ENCODE measurements at places on chromosomes 1 and 21. TPM values are rescaled to one million over a fixed set of nuclear protein-coding genes. Genes with fewer than 3 reads are reported as not detected.

Gene LCE1F
- total RNA-seq = not detected

Gene LCE3D
- not detected for total RNA-seq

DNA sequence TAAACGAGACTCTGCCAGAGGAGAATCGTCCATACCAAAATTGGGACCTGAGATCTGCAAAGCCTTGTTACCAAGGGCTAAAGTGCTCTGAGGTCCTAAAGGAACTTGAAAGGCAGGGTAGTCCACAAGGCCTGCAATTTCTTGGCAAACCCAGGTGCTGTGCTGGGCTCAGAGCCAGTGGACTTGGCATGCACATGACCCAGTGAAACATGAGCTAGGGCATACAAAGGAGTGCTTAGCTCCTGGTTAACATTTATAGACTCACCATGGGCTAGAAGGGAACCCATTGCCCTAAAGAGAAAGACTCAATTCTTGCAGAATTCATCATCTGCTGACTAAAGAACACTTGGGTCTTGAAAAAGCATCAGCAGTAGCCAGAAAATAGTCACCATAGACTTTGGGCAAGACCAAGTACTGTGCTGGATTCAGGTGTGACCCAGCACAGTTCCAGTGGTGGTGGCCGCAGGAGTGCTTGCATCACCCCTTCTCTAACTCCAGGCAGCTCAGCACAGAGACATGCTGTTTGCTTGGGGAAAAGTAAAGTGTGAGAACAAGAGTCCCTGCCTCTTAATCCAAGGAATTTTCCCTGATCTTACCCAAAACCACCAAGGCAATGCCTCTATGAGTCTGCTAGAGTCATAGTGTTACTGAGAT, 1069.4 kb upstream of the ADGRL2 start:
- no peak overlapping the region for H3K27ac ChIP-seq
- peaks cover 3% of the 10 kb centered on the region for H3K36me3 ChIP-seq
- no peaks in the 10 kb centered on the region for H3K27me3 ChIP-seq
- no peak for DNase-seq
- H3K4me1 ChIP-seq = no peaks in the 10 kb centered on the region

GRCh38 chr1:34867415-34867814, 7.9 kb upstream of the SMIM12 start:
- no peak overlapping the region for H3K27ac ChIP-seq
- H3K4me3 ChIP-seq = no peak overlapping the region
- 0 out of 2 replicates have a peak, but pooled peaks cover 2% of the 10 kb centered on the region for H3K4me1 ChIP-seq
- H3K36me3 ChIP-seq = no peaks in the 10 kb centered on the region
- H3K27me3 ChIP-seq = peaks cover 37% of the 10 kb centered on the region

- H3K27me3 ChIP-seq = no peaks in the 10 kb centered on the region
- H3K4me1 ChIP-seq = peaks cover 36% of the 10 kb centered on the region
- no peak overlapping the region for H3K4me3 ChIP-seq
- H3K36me3 ChIP-seq = no peaks in the 10 kb centered on the region
Measured at GRCh38 chr1:56414728-56415224, 164.6 kb downstream of the PLPP3 start.
